ENCODE measurements at places on chromosomes 4 and X. TPM values are rescaled to one million over a fixed set of nuclear protein-coding genes. Genes with fewer than 3 reads are reported as not detected.

DNA sequence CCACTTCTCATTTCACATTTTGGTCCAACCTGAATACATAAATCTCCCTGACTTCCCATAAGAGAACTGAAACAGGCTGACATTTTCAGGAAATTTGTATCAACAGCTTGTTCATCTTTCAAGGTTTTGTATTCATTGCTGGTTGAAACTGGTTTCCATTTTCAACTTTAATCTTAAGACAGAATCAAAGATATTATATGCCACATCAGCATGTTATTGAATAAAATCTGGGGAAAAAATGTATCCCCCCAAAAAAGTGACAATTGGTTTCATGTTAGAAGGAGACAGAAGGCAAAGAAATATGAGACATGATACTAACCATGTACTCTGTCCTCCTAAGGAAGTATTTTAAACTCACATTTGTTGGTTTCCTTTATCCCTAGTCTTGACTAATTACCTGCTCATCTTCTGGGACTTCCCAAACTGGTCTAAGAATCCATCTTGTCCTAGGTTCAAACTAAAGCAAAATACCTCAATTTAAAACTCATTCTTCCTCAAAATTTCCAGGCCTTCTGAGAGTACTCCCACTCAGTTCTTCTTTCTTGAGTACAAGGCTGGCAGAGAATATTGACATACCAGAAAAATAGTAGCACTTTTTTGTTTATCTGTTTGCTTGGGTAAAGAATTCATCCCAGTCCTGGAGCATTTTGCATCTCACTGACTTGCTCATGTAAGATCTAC lies 3.1 kb upstream of the ANTXR2 start:
- DNase-seq = no peak

DNA sequence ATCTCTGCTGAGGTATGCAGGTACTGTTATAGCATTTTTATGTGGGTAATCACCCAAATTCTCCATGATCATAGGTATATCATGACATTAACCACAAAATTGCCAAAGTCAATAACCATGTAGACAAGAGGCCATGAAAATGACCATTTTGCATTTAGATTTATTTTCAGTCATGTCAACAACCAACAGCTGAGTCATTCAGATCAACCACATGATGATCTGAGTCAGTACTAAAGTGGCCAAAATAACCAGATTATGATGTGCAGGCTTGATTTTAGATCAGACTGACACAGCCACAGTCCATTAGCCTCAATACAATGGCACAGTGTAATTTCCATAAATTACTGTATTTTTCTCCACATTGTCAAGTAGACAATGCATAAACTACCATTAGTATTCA lies 240.5 kb downstream of the GRIA3 start:
- DNase-seq = no peak

GRCh38 chr4:7423801-7424552 lies 10.8 kb downstream of the PSAPL1 start:
- no peak for DNase-seq

The PRICKLE3 gene
- 5.6 TPM for total RNA-seq

The AMTN gene
- 98.3 TPM for total RNA-seq

The HMGN5 gene
- 9.1 TPM for total RNA-seq

The ATP11C gene
- 20.1 TPM for total RNA-seq
